ENCODE measurements at places on chromosomes 3 and 15.

- DNase-seq = peak; percentile 25
Measured at GRCh38 chr15:40313531-40314398, 6.0 kb upstream of the PLCB2 start.

GRCh38 chr3:30035935-30036567 is 570.4 kb upstream of the TGFBR2 start:
- DNase-seq = no peak

- DNase-seq = no peak
Measured at GRCh38 chr15:64532521-64533315, 72.3 kb downstream of the ZNF609 start.

DNA sequence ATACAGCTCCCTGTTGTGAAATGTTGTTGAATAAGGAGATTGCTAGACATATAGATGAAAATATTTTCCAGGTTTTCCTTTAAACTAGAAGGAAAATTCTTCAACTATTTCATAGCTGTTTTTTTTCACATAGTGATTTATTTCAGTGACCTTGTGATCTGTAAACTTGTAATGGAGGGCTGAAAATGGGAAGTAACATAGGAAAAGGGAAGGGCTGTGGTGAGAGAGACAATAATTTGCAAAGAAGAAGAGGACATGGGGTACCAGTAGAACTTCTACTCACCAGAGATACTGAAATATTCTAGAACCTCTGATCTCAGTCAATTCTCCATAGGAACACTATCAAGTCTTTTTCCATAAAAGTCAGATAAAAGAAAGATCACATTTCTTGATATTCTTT is 60.4 kb downstream of the PLS1 start:
- no peak for DNase-seq

DNA sequence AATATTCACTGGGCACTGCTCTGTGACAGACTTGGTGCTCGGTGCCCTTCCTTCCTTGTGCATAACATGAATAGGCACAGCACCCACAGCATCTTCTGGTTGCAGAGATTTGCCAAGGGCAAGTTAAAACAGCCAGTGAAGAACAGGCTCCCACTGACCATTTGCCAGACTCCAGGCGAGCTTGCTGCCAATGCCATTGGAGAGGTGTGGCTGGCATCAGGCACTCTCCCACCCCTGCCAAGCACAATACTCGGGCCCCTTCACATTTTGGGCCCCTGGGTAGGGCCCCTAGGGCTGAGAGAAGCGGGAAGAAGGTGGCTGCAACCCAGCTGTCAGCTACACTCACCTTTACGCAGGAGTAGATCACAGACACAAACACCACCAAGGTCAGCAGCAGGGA is 112.1 kb downstream of the SEC22A start:
- no peak for DNase-seq

- DNase-seq = no peak
Measured at GRCh38 chr15:49462232-49462844, 39.3 kb downstream of the FGF7 start.

DNA sequence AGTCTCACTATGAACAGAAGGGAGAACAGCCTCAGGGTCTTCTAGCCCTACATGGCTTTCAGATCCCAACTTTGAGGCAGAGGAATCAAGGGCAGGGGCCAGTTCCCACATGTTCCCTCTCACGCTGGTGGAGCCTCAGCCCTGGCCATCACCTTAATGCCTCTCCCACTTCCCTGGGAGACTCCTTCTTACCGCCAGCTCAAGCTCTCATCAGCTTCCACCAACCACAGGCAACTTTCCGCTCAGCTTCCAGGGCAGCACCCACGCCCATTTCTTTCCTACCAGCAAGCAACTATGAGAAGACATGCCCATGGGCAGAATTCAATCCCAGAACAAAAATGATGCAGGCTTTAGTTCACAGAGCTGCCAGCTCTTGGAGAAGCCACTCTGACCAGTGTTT is 63.5 kb downstream of the RUBCN start:
- no peak for DNase-seq

DNA sequence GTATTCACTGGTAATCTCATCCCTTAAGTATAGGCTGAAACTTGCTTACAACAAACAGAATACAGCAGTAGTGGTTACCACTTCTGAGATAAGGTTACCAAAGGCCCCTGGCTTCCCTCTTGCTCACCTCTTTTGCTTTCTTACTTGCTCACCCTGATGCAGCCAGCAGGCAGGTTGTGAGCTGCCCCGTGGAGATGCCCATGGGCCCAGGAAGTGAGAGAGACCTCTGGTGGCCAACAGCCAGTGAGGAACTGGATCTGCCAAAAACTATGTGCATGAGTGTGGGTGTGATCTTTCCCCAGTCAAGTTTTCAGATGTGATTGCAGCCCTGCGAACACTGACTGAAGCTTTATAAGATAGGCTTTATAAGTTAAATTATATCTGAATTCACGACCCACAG is 48.7 kb downstream of the NMNAT3 start:
- DNase-seq = no peak

GRCh38 chr3:195708061-195708460 is 12.7 kb upstream of the MUC20 start:
- DNase-seq = no peak

GRCh38 chr3:127970966-127971592 is 56.0 kb downstream of the KBTBD12 start:
- peak; percentile 28 for DNase-seq

- no peak for DNase-seq
Measured at GRCh38 chr3:191139736-191140135, 59.3 kb upstream of the OSTN start.

DNA sequence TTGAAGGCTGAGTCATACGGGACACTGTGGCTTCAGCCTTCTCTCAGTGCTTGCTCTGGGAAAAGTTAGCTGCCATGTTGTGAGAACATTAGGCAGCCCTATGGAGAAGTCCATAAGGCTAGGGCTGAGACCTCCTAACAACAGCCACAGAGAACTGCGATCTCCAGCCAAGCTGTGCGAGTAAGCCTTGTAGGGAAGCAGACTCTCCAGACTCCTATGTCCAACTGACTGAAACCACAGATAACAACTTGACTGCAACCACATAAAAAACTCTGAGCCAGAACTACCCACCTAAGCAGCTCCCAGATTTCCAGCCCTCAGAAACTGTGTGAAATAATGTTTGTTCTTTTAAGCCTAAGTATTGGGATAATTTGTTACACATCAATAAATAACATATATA is 40.7 kb downstream of the DENND6A start:
- DNase-seq = no peak

- DNase-seq = no peak
Measured at GRCh38 chr3:95567346-95567745, 1247.0 kb upstream of the EPHA6 start.

DNA sequence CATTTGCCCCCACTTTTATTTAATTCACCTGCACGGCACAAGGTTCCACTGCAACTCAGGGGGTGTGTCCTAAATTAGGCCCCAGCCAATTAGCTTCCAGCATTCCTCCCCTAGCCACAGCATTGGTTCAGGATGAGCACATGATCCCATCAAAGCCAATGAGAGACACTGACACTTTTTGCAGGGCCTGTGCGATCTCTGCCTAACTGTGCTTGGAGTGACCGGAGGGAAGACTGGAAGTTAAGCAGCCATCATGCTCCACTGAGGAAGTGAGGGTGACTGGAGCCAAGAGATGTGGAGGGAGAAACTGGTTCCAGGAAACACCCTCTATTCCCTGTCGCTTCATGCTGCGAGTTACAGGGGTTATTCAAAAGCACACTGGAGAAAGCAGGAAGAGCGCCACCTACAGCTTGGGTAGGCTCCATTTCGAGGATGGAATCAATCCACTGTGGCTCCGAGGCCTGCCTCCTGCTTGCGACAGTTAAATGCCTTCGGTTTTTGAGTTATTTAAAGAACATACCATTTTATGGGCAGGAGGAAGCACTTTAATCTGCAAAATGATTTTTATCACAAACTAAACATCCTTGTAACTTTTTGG is 122.2 kb upstream of the WNT5A start:
- no peak for DNase-seq

GRCh38 chr15:80266745-80267144 is 14.7 kb upstream of the CTXND1 start:
- no peak for DNase-seq

GRCh38 chr3:72345980-72346379 is 502.3 kb downstream of the SHQ1 start:
- no peak for DNase-seq

DNA sequence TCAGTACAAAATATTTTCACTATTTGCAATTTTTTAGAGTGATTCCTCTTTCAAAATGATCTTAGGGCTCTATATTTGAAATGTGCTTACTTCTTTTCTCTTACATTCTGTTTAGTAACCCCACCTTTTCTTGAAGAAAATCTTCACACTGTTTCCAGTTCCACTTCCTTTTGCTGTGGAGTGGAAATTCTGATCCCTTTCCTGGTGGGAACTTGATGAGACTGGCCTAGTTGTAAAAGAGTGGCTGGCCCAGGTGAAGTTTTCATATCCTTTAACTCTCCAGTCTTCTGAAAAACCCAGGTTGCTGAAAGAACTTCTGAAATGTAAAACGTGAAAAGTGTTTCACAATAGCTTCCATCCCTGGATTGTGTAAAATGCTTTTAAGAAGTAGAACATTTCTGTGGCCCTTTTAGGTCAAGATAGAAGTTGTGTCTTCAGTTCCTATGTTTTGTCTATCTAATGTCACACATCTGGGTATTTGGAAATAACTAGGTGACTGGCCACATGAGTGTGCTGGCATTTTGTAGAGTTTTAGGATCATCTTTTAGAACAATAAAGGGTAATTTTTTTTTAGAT is 84.8 kb upstream of the LRIG1 start:
- DNase-seq = no peak

GRCh38 chr3:171690281-171690680 is 120.0 kb downstream of the PLD1 start:
- DNase-seq = no peak

DNA sequence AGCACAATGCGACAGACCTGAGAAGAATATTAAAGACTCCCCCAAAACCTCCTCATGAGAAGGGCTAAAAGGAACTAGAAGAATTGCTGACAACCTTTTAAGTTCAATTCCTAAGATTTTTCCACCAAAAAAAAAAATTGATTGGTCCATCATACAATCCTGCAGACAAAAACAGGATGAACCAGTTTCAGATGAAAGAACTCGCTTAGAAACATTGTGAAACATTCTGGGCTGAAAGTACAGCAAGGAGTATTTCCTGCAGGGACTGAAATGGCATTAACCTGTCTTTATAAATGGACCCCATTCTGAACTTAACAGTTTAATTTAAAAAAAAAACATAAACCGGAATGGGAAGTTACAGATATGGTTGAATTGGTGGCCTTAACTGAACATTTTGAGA is 96.0 kb upstream of the FAM174B start:
- peak; percentile 43 for DNase-seq

DNA sequence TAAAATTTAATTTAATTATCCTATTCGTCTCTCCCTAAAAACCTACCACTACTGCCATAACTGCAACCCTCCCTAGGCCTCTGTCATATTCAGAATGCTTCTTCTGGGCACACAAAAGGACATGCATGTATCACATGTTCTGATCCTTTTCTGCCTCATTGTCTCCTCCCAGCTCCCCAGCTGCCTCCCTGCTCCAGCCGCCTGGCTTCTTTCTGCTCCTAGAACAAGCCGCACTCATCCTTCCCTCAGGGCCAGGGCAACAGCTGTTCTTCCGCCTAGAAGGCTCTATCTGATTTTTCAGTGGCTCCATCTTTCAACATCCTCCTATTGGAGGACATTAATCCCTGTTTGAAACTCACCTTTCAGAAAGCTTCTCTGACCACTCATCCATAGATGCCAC is 38.6 kb downstream of the TMED3 start:
- DNase-seq = no peak

- DNase-seq = no peak
Measured at GRCh38 chr15:42338500-42338899, 20.8 kb upstream of the CAPN3 start.

DNA sequence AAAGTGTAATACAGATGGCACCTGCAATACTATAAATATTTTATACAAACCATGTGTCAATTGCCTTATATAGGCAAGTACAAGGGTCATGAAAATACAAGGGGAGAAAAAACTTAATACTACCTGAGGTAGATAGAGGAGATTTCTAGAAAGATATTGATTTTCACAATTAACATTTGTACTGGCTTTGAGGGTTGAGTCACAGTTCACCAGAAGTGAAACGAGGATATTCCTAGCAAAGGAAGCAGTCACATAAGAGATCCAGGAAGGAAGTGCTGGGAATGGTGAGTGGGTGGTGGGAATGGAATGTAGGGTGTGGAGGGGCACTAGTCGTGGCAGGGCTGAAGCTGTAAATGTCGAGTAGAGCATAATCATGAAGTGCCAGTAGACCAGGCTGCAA is 108.7 kb downstream of the P2RY1 start:
- DNase-seq = no peak

DNA sequence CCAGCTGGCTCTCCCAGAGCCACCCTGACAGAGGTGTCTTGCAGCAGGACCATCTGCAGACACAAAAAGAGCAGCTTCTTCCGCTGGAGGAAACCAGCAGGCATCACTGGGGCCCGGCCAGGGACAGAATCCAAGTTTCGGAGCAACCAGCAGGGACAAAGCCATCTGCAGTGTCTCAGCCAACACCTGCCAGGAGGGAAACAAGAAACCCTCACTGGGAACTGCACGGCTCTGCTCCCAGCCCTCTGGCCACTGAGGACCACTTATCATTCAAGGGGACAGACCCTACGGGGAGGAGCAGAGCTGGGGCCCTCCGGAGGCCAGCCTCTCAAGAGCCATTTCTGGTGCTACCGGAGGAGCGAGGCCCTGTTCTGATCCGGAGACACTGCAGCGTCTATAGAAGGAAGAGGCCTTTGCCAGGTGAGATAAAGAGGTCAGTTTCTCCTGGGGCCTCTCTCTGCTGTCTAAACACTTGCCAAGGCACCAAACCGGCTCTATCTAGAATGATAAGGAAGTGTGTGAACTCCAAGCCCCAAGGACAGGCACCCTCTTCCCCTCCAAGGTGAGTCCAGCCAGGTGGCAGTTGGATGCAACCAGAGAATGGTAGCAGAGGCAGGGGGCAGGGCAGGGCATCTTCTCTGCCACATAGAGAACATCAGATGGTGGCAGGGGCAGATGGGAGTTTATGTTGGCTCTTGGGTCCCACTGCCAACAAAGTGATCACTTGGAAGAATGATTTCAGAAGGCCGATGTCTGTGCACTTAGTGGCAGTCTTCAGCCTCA is 89.0 kb downstream of the CHSY1 start:
- no peak for DNase-seq

- DNase-seq = no peak
Measured at GRCh38 chr3:126111566-126112475, 27.9 kb upstream of the SLC41A3 start.

GRCh38 chr3:72041511-72041910 is 256.6 kb upstream of the PROK2 start:
- no peak for DNase-seq

DNA sequence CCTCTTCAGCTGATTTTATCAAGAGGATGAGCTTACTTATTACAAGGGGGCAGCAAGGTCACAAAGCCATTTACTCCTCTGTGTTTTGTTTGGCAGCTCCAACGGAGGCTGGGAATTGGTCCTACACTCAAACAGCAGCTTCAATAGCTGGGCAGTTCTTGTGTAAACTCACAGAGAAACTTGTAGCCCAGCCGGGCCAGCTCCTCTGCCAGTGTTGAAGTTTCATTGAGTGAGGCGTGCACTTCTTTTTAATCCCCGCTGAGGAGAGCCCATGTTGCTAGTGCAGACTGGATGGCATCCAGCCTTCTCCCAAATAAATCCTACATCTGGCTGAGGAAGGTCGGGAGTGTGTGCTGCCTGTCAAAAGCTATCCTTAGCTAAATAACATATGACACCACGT is 59.5 kb downstream of the BFSP2 start:
- peak; percentile 97 for DNase-seq
